Fibroblast of skin of right biceps (primary cell): ENCODE measurements at places on chromosomes 5 and 9.
A peak's percentile ranks its signal among the peaks of the same experiment; 100 is the strongest.

- peak; percentile 21 for DNase-seq
These were observed 6.9 kb upstream of the TRMT10B start for GRCh38 chr9:37746448-37747270.

DNA sequence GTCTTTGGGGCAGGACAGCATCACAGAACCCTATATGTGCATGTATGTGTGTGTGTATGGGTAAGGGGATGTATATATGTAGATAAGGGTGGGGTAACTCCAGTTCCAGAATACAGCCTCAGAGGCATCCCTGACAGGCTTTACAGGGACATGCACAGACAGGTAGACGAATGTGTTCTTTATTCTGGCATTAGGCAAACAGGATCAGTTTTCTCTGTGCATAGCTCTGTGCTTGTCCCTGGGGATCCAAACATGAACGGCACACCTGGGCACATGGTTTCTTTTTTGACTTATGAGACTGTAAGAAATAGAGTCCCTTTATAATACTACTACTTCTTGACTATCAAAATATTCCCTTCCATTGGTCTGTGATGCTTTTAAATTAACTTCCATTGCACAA lies 120.6 kb downstream of the TRIO start:
- no peak for DNase-seq

DNA sequence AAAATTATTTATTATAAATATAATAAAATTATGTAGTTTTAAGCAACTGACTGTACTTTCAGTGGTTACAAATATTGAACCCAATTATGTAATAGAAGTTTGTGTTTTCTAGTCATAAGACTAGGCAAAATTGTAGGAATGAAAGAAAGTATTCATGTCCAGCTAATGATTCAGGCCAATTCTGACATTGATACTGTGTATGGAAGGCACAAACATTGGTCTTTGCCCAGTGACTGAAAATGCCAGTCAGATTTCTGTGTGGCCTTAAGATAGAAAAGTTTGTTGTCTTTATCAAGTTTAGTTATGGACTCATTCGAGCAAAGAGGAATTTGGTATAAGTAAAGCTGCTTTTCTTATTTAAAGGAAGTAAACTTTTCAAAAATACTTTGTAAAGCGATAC lies 60.3 kb downstream of the SLC12A2 start:
- no peak for DNase-seq

- DNase-seq: no peak
These were observed 681.9 kb downstream of the ISL1 start for GRCh38 chr5:52065182-52065581.

- no peak for DNase-seq
These were observed 9.0 kb downstream of the EGFLAM start for GRCh38 chr5:38267372-38267771.

DNA sequence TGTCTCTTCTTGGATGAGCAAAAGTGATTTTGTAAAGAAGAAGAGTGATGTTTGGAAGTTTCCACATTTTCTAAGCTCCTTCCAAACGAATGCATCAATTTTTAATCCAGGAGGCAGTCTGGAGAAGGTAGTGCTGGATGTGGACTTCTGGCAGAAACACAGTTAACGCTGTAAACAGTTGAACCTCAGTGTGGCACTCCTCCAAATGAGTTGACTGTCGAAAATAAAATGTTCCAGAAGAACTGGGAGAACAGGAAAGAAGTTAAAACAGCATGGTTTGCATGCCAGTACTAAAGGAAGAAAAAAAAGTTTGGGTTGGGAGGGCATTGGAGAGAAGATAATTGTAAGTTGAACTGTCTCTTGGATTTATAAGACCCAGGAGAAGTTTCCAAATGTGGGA lies 6.5 kb downstream of the ZNF462 start:
- DNase-seq: no peak
